ENCODE measurements at places on chromosomes 16 and 17.
A peak's percentile ranks its signal among the peaks of the same experiment; 100 is the strongest.

DNA sequence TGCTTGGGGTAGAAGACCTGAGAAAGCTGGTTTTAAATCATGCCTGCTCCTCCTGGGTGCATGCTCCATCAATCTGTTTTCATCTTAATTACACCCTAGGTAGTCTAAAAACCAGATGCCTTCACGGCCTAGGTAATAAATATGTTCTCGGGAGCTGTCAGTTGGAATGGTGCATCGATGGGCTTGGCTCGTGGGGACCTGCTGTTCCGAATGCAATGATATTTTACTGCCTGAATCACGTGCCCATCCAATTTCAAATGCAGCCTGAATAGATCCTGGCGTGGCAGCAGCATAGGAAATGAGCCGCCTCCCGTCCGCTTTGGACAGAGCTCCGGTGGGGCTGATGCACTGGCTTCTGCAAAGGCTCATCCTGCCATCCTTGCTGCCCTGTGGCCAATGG, 18.8 kb upstream of the FAAP100 start:
- no peak for DNase-seq

DNA sequence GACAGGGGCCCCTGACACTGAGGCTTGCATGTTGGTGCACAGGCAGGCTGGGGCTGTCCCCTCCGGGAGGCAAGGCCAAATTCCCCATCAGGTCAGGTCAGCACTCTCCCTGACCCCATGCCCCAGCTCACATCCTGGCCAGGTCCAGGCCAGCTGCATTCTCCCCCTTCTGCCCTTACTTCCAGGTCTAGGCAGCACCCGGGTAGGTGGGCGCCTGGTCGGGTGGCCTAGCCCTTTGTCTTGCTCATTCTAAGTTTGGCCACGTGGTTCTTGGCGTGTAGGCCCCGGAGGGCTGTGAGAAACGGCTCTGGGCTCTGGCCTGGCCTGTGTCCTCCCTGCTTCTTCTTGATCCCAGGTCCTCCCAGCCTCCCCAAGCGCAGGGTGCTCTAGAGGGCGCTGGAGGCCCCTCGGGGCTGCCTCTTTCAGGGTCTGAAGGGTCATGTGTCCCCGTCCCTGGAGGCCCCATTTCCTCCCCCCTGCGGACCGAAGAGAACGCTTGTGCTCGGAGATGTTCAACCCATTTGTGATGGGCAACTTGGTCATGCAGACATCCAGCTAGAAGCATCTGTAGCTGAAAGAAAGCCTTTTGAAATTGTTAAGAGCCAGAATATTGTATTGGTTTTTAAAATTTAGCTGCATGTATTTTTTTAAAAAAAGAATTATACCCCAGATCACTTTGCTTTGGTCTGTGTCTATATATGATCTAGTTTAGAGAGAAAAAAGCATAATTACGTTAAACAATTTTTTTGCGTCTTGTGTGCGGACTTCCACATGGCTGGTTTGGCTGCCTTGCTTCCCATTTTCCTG, 6.7 kb downstream of the BAHCC1 start:
- peak; percentile 54 for DNase-seq

- DNase-seq: no peak
Measured at GRCh38 chr16:28179354-28179753, 32.4 kb downstream of the XPO6 start.

GRCh38 chr17:36547776-36548175, 3.1 kb downstream of the GGNBP2 start:
- no peak for DNase-seq

GRCh38 chr17:51734462-51734861, 424.1 kb downstream of the CA10 start:
- DNase-seq: no peak

- DNase-seq: no peak
Measured at GRCh38 chr17:35584061-35584460, 3.1 kb upstream of the AP2B1 start.

DNA sequence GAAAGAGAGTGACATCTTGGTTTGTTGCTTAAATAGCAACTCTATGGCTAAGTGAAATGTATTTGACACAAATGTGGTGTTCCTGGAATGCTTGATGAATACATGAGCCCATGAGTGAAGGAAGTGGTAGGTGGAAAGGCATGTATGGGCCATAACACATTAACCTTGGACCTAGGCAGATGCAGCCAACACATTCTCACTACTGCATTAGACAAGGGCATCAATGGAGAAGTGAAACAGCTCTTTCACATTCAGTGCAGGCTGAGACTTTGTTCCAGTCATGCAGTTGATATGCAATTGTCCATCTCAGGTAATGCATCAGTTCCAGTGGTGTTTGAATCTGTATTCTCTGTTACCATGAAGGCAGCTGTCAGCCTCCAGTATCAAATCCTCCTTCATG, 133.6 kb downstream of the HS3ST3B1 start:
- peak; percentile 25 for DNase-seq

GRCh38 chr16:11609474-11610120, 22.9 kb upstream of the LITAF start:
- no peak for DNase-seq

DNA sequence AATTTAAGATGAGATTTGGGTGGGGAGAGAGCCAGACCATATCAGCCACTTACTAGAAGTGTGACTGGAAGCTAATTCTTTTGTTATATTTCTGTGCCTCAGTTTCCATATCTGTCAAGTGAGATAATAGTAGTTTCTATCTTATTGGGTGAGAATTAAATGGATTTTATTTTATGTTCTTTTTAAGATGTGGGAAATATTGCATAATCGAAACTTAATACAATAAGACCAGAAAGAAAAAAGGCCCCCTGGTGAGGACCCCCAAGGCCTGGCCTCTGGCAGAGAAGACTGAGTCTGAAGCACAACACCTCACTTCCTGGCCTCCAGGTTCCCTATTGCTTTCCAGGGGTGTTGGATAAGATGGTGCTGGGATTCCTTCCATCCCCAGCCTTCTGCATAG, 13.7 kb downstream of the PLCG2 start:
- no peak for DNase-seq

DNA sequence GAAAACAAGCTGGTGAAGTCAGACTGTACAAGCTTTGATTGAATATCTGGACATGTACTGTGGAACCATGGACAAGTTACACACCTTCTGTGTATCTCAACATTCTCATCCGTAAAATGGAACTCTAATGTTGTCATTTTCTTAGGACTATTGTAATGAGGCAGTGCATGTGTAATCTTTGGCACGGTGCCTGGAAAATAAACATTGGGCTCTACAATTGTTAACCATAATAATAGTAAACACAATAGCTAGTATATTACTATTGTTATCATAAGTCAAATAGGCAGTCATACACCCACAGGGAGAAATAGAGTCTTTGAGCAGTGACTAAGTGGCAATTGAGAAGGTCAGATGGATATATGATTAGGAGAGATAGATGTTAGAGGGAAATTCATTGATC, 39.8 kb upstream of the ANKFN1 start:
- no peak for DNase-seq

DNA sequence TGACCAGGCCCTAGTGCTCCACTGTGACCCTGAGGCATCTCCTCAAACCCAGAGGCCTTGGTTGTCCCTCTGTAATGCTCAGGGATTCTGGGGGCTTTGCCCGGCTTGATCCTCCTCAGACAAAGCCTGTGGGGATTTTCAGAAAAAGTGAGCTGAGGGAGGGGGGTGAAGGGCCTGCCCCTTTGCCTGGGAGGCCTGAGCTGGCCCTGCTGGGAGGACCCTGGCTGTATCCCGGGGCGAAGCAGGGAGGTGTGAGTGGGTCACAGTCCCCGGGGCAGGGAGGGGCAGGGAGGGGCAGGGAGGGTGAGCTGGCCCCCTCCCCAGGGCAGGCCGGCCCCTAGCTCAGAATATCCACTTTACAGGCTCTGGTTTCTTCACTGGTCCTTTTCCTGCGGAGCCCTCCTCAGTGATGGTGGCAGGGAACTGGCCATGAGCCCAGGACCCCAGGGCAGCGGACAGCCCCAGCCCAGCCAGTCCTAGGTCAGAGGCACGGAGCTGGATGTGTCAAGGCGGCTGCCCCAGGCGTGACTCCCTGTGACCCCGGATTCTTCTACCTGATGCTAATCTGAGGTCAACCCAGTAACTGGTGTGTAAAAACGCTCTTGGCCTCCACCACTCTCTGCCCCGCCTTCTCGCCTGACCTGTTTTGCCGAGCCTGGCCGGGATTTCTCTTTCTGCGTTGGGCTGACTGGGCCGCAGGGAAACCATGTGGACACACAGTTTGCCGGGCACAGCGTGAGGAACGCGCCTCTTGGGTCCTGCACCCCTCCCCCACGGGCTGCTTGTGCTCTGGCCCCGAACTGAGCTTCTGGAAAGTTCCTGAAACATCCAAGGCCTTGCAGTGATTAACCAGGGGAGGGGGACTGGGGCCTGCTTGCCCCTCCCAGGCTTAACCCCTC, 5.8 kb upstream of the FASN start:
- DNase-seq: no peak

- no peak for DNase-seq
Measured at GRCh38 chr17:17345294-17345597, 42.1 kb downstream of the NT5M start.

DNA sequence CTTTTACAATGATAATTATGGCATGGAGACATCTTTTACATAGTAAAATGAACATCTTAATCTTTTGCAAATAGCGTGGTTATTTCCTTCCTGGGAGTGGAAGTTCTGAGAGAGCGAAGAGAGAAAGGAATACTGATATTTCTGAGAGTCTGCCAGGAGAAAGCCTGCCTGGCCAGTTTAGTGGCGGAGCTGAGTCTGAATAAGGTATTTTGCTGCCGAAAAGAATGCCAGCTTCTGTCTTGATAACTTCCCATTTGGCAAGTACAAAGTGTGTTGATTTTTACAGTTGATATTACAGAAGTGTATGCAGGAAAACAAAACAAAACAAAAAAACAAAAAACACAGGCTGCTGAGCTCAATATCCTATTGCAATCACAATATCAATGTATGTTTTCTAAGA, 55.9 kb downstream of the KCNJ2 start:
- DNase-seq: no peak

DNA sequence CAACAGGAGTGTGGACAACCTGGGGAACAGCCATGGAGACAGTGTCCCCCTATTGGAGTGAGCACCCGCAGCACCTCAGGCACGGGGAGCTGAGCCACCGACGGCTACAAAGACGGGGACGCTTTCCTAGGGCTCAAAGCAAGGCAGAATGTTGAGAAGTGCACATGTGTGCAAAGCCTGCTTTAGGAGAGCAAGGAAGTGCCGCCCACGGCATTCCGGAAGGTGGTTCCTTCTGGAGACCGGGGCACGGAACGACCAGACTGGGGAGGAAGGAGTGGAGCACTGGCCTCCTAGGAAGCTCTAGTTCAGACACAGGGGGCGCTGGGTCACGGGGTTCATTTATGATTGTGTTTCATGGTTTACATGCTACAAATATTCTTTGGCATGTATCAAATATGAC, 52.2 kb downstream of the TBC1D16 start:
- peak; percentile 40 for DNase-seq

DNA sequence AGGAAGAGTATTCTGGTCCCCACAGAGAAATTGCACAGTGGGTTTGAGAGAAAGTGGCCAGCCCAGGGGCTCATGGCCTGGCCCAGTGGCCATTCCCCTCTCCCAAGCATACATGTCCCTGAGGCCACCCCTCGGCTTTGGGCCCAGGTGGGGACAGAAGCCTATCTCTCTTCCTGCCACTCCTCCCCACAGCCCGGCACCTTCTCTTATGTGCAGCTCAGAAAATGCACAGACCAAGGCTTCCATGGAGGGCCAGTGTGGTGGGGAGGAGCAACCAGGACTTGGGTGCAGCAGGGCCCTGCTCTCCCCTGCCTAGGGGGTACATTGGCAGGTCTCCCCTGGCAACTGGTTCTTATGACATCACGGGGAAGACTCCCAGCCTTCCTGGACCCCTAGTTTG, at the start of gene C16orf90:
Gene C16orf90, minus strand, starts transcription at position 314 of the 400 bp plus-strand sequence. Its CDS starts 68 bp downstream, at position 246.
- DNase-seq: no peak

- DNase-seq: no peak
Measured at GRCh38 chr16:10663146-10663545, 31.6 kb downstream of the TEKT5 start.

- no peak for DNase-seq
Measured at GRCh38 chr17:50451943-50452629, 16.6 kb downstream of the CHAD start.

DNA sequence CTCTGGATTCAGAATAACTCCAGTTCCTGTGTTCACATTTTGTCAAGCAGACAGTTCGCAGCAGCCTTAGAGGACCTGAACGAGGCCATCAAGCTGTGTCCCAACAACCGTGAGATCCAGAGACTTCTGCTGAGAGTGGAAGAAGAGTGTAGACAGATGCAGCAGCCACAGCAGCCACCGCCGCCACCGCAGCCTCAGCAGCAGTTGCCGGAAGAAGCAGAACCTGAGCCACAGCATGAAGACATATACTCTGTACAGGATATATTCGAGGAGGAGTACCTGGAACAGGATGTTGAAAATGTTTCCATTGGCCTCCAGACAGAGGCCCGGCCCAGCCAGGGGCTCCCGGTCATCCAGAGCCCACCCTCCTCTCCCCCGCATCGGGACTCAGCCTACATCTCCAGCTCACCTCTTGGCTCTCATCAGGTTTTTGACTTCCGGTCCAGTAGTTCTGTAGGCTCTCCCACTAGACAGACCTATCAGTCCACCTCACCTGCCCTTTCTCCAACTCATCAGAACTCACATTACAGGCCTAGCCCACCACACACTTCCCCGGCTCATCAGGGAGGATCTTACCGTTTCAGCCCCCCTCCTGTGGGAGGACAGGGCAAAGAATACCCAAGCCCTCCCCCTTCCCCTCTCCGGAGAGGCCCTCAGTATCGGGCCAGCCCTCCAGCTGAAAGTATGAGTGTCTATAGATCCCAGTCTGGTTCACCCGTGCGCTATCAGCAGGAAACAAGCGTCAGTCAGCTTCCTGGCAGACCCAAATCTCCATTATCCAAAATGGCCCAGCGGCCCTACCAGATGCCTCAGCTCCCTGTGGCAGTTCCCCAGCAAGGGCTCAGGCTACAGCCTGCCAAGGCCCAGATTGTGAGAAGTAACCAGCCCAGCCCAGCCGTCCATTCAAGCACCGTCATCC, 25.9 kb downstream of the CYB561 start:
- no peak for DNase-seq

GRCh38 chr16:35516551-35516950, 2057.1 kb downstream of the TP53TG3F start:
- DNase-seq: no peak

- DNase-seq: no peak
Measured at GRCh38 chr17:31647661-31648060, 211.4 kb downstream of the COPRS start.

DNA sequence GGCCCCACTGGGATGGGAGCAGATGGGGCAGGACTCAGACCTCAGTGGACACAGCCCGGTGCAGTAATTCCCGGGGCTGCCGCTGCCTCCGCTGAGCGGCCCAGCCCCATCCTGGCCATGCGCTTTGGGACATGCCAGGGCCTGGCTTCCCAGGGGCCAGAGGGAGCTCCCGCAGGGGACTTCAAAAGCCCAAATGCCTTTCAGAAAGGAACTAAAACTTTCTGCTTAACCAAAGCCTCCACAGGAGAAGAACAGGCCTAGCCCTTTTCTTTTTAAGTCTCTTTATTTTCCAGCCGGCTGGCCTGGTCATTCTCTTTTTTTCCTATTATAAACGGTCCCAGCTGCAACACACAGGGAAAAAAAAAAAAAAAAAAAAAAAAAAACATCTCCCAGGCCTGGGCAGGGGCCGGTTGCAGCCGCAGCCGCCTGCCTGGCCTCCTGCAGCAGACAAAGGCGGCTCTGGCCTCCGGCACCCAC, 10.7 kb upstream of the ZNF423 start:
- no peak for DNase-seq

All from fibroblast of skin of abdomen (primary cell).